ENCODE measurements at places on chromosomes 12 and 14.

DNA sequence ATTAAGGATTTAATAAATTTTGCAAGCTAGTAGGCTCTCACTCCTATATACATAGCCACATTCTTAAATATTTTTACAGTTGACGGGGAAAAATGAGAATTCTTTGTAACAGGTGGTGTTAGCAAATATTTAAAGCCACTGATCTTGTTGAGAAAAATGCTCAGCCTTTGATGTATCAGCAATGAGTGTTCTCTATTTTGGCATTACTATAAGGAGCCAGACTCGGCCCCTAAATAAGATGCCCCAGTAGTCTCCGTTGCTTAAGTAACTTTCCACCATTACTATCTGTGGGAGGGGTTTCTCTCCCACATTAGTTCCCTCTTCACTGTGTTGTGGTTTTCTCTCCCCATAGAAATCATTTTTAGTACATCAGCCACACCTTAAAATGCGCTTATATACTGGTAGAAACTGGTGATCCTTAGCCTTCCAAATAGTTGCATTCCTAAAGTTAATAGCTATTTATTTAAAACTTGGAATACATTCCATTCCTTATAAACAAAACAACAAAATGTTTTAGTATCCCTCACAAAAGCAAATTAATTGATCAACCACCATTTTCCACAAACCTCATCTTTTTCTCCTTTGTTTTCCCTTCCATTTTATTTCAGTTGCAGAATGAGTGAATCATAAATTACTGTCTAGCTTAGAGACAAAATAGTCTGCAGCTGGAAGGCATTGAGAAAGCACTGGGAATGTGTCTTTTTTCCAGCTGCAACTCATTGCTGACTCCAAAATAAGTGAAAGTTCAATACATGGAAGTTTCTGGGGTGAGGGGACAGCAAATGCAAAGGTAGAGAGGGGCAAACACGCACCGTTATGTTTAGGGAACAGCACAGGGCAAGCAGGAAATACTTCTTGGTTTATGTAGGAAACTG lies 84.7 kb upstream of the FERMT2 start:
- no peak for DNase-seq

DNA sequence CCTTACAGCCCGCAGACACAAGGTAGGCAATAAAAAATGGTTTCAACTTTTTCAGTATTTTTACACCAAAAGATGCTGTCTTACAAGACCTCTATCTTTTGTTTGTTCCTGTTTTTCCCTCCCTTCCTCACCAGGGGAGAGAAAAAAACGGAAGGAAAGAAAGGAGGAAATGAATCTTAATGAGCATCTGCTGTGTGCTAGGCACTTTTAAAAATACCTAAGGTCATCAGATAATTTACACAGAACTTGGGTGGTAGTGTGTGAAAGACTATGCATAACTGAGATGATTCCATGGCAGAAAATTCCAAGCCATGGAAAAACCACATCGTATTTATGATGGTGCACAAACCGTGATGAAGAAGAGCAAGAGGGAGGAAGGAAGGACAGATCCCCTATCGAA lies 121.2 kb downstream of the DIP2B start:
- no peak for DNase-seq

- no peak for DNase-seq
These were observed 77.1 kb upstream of the ANKS1B start for GRCh38 chr12:100061814-100062213.

DNA sequence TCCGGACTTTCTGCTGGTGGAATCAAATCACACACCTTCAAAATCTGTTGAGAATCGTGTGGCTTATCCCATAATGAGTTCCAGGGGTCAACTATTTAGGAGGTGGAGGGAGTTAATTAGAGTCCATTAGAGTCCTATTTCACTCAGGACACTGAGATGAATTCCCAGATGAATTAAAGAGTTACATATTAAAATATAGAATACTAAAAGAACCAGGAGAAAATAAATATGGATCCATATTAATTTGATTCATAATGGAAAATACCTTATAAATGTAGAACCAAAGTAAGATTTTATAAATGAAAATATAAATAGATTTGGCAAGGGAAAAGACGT lies 44.6 kb upstream of the C14orf132 start:
- DNase-seq, result no peak

- DNase-seq, result no peak
These were observed 89.8 kb downstream of the CRADD start for GRCh38 chr12:93766796-93767523.

GRCh38 chr12:92044435-92044834 lies 101.2 kb downstream of the BTG1 start:
- DNase-seq, result no peak

DNA sequence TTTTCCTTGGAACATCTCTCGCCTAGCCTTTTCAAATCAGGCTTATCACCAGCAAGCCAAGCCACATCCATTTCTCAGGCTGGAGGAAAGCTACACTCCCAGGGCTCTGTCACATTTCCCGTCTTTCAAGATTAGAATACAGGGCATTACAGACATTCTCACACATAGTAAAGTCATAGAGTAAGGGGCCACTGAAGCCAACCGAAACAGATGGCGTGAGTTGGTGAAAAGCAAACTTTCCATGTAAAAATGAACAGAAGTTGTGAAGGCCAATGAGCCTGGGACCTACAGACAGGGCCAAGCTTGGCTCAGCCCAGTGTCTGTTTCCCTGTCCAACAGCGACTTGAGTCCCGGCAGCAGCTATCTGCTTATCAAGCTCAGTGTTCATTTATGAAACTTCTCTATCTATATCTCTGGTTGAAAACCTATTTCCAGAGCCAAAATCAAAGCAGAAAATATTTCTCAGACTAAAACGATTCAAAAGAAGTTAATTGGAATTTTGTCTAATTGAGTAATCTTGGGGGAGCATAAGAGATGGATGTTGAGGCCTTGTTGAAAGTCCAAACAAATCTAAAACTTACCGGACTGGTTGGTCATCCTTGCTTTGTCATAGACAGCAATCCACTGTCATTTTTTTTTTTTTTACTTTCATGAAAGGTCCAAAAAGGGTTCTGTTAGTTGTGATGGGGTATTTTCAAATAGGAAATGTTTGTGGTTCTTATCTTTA lies 105.6 kb downstream of the DAAM1 start:
- DNase-seq, result no peak
